ENCODE measurements at places on chromosomes 3 and 15. TPM values are rescaled to one million over a fixed set of nuclear protein-coding genes. Genes with fewer than 3 reads are reported as not detected.
A peak's percentile ranks its signal among the peaks of the same experiment; 100 is the strongest.

DNA sequence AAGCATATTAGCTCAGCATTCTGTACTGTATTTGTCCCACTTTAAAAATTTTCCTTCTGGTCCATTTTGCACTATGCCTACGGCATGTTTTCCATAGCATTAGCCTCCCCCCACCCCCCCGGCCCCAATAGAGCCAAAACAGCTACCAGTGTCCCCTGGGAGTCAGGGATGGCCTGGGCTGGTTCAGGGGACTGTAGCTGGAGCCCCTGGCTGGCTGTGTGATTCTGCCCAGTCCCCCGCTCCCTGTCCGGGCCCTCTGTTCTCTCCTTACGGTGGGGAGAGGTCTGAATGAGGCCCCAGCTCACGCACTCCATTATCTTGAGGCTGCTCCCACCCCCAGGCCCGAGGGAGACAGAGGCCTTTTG, 70.1 kb downstream of the KLF15 start:
- H3K27ac ChIP-seq = peak overlapping the region; percentile 42
- no peak for DNase-seq
- H3K4me1 ChIP-seq = peaks cover 25% of the 10 kb centered on the region
- H3K27me3 ChIP-seq = peaks cover 19% of the 10 kb centered on the region

DNA sequence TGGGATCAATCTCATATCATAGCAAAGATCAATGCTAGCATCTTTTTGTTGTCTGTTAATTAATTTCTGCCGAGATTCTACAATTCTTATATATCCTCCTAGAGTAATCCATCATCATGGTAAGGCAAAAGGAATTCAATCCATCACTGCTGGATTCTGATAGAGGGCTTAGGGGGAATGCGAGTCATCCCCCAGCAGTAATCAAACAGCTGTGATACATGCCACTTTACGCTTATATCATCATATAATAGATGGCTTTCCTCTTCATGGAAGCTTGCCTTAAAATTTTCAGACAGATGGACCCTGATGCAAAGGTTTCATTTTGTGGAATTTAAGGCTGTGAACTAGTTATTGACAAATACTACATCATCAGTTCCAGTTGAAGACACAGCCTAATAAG, 645.9 kb downstream of the CADM2 start:
- no peaks in the 10 kb centered on the region for H3K4me1 ChIP-seq
- no peaks in the 10 kb centered on the region for H3K36me3 ChIP-seq
- no peak overlapping the region for H3K4me3 ChIP-seq

GRCh38 chr3:37145611-37146010, 28.8 kb downstream of the LRRFIP2 start:
- no peak for DNase-seq
- peaks cover 40% of the 10 kb centered on the region for H3K36me3 ChIP-seq
- H3K4me1 ChIP-seq = no peaks in the 10 kb centered on the region
- H3K4me3 ChIP-seq = no peak overlapping the region
- no peaks in the 10 kb centered on the region for H3K27me3 ChIP-seq

GRCh38 chr15:88011533-88011932, 245.0 kb downstream of the NTRK3 start:
- H3K27me3 ChIP-seq = peaks cover 9% of the 10 kb centered on the region
- H3K27ac ChIP-seq = no peak overlapping the region
- no peaks in the 10 kb centered on the region for H3K4me1 ChIP-seq
- H3K4me3 ChIP-seq = no peak overlapping the region
- no peaks in the 10 kb centered on the region for H3K36me3 ChIP-seq
- DNase-seq = no peak

DNA sequence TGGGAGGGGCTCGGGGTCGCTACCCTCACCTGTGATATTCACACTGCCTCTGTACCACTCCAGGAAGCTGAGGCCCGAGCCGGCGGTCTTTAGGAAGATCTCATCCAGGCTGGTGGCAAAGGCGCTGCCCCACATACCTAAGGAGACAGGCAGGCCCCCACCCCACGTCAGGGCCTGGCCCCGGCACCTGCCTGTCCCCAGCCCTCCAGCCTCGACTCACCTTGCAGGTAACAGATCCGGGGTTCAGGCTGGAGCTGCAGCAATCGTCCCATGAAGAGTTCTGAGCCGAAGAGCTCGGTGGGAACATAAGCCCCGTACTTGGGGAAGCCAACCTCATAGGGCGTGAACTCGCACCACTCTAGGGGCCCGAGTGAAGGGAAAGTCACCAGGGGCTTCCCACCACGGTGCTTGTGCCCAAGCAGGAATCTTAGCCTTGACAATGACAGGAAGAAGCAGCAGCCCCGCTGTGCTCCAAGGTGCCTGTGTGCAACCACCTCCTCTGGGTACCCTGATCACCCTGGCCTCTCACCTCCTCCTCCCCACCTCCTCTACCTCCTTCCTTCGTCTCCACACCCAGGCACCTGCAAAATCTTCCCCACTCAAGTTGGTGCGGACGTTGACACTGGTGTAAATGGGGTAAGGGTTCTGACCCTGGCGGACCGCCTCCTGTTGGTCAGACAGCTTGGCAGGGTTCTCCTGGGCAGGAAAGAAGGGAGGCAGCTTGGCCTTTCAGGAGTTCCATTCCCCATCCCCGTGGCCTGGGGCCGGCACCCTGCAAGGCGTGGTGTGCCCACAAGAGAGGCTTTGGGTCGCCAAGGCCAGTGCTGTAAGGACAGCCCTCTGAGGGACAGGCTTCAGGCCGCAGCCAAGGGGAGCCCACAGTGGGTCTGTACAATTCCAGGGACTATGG, 10.6 kb downstream of the PLA2G4F start:
- H3K4me1 ChIP-seq = no peaks in the 10 kb centered on the region
- H3K36me3 ChIP-seq = no peaks in the 10 kb centered on the region
- H3K4me3 ChIP-seq = no peak overlapping the region

DNA sequence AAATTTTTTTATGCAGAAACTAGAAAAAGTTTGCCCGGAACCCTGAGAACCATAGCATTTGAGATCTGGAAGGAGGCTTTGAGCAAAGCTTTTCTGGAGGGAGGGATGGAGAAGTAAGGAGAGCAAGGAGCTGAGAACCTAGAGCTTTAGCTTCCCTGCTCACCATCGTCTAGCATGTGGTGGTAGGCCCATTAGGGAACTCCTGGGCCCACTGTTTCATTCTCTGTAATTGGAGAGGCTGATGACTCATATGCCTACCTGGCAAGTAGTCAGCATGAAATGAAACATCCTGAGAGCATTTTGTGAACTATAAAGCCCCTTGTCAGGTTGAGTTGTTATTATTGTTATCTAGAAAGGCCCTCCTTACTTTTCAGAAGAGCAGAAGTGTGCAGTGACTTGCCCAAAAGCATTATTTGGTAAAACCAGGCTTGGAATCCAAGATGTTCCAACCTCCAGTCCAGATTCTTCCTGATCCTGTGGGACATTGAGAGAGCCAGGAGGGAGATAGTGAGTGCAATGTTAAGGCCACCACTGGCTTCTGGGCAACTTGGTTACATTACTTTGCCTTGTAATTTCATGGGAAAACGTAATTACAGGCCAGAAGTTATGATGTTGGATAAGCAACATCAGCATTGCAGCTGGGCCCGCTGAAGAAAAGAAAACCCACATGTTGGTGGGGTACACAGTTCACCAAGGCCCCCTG, 104.5 kb upstream of the BFSP2 start:
- no peak overlapping the region for H3K4me3 ChIP-seq
- peak; percentile 59 for DNase-seq
- no peaks in the 10 kb centered on the region for H3K27me3 ChIP-seq
- H3K27ac ChIP-seq = no peak overlapping the region

GRCh38 chr3:23800731-23801130, 5.0 kb upstream of the UBE2E1 start:
- H3K4me3 ChIP-seq = no peak overlapping the region
- DNase-seq = no peak
- no peaks in the 10 kb centered on the region for H3K4me1 ChIP-seq
- no peaks in the 10 kb centered on the region for H3K36me3 ChIP-seq

DNA sequence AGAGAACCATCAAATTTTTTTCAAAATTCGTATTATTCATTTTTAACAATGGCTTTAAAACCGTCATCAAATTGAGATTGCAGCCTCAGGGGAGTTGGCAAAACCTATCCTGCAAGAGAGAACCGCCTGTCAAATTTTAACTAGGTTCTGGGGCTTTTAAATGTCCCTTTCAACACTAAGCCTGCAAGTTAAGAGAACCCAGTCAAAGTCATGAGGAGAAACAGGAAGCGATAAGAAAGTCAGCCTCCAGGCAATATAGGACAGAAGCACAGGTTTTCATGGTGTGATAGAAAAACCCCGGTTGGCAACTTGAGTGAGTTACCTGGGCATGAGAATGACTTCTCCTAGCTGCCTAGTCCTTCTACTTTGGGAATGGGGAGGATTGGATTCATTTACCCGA, 59.8 kb downstream of the CPNE4 start:
- no peak overlapping the region for H3K27ac ChIP-seq
- H3K4me1 ChIP-seq = peaks cover under 1% of the 10 kb centered on the region
- H3K27me3 ChIP-seq = no peaks in the 10 kb centered on the region

DNA sequence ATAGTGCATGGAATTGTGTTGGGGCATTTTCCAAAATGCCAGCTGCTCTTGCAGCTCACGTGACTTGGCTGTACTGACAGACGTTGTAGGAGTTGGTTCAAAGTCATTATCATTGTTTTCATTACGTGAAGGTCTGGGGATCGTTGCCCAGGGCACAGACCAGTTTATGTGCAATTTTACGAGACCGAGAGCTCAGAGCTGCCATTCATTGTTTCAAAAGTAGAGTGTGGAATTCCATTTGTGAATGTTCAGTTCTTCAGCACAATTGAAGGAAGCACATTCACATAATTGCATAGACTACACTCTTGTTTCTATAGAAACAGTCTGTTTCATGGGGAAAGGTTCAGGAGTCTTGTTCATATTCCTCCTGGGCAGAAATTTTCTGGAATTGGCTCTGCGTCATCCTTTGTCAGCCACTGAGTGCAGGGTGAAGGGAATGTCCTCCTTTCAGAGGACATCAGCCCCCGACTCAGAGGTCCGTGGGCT, 54.5 kb downstream of the GABRG3 start:
- peaks cover 3% of the 10 kb centered on the region for H3K4me1 ChIP-seq
- H3K27ac ChIP-seq = peak overlapping the region; percentile 88
- no peak overlapping the region for H3K4me3 ChIP-seq
- H3K36me3 ChIP-seq = no peaks in the 10 kb centered on the region
- H3K27me3 ChIP-seq = no peaks in the 10 kb centered on the region
- no peak for DNase-seq

DNA sequence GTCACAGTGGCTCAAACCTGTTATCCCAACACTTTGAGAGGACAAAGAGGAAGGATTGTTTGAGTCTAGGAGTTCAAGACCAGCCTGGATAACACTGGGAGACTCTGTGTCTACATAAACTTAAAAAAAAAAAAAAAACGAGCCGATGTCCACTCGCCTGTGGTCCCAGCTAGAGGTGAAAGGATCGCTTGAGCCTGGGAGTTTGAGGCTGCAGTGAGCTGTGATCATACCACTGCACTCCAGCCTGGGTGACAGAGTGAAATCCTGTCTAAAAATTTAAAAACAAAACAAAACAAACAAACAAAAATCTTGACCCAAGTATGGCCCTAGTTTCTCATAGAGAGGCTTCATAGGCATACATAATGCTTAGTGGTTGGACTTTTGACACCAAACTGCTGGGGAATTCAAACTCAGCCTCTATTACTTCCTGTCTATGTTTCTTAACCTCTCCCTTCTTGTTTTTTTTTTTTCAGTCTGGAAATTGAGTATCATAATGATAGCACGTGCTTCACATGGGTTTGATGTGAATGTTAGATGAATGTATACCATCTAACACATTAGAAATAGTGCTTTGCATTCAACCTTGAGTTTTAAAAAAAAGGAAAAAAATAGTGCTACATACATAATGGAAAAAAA, 46.4 kb upstream of the CAPN7 start:
- H3K4me1 ChIP-seq = no peaks in the 10 kb centered on the region
- DNase-seq = no peak
- H3K4me3 ChIP-seq = no peak overlapping the region

TRPC1 gene
- 24.3 TPM for total RNA-seq

GPD1L gene
- total RNA-seq = 1.5 TPM

THSD4 gene
- total RNA-seq = 5.4 TPM

WDR93 gene
- 0.36 TPM for total RNA-seq

- H3K27me3 ChIP-seq = no peaks in the 10 kb centered on the region
- H3K36me3 ChIP-seq = no peaks in the 10 kb centered on the region
- H3K4me1 ChIP-seq = no peaks in the 10 kb centered on the region
- no peak overlapping the region for H3K27ac ChIP-seq
- H3K4me3 ChIP-seq = no peak overlapping the region
Measured at GRCh38 chr3:101902041-101902440, 52.7 kb downstream of the NFKBIZ start.

- H3K4me1 ChIP-seq = peaks cover 18% of the 10 kb centered on the region
- no peak overlapping the region for H3K27ac ChIP-seq
Measured at GRCh38 chr3:37987315-37987697, 3.3 kb upstream of the VILL start.

GRCh38 chr3:52784931-52785590, 7.7 kb downstream of the ITIH1 start:
- H3K36me3 ChIP-seq = no peaks in the 10 kb centered on the region
- no peak overlapping the region for H3K27ac ChIP-seq
- peak; percentile 26 for DNase-seq
- no peaks in the 10 kb centered on the region for H3K4me1 ChIP-seq
- H3K4me3 ChIP-seq = no peak overlapping the region

ARHGEF26 gene
- 5.4 TPM for total RNA-seq

- no peak for DNase-seq
- H3K4me1 ChIP-seq = no peaks in the 10 kb centered on the region
- H3K27ac ChIP-seq = no peak overlapping the region
- no peak overlapping the region for H3K4me3 ChIP-seq
Measured at GRCh38 chr3:154176036-154176435, 54.8 kb downstream of the ARHGEF26 start.

GRCh38 chr3:136209921-136210320, 13.8 kb upstream of the MSL2 start:
- no peak overlapping the region for H3K4me3 ChIP-seq
- H3K4me1 ChIP-seq = no peaks in the 10 kb centered on the region
- no peaks in the 10 kb centered on the region for H3K36me3 ChIP-seq

DNA sequence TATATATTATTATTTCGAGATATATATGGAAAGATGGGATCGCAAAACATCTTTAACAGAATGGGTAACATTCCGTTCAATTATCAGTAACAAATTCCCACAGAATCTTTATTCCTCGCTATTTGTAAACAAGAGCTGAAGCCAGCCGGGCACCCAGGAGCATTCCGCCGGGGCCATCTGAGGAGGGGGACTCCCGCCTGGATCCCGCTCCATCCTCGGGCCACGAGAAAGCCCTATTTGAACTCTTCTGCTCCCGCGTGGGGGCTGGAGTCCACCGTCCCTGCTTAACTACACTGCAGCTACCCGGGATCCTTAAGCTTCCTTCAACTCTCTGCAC, 687 bp downstream of the GPR176 start:
- H3K4me1 ChIP-seq = no peaks in the 10 kb centered on the region
- H3K27me3 ChIP-seq = peaks cover 25% of the 10 kb centered on the region
- no peak overlapping the region for H3K27ac ChIP-seq
- no peak for DNase-seq

DNA sequence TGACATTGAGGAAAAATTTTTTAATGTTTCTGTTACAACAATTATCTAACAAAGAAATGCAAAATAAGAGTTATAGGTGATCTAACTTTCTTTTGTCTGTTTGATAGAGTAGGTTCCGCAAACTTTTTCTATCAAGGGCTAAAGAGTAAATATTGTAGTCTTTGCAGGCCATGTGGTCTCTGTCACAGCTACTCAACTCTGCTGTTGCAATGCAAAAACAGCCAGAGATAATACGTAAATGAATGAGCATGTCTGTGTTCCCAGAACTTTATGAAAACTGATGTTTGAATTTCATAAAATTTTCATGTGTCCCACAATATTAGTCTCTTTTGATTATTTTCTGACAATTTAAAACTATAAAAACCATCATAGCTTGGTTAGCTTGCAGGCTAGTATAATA, 73.3 kb downstream of the SLC24A1 start:
- no peaks in the 10 kb centered on the region for H3K27me3 ChIP-seq
- no peaks in the 10 kb centered on the region for H3K4me1 ChIP-seq
- no peak for DNase-seq
- H3K4me3 ChIP-seq = no peak overlapping the region
- no peaks in the 10 kb centered on the region for H3K36me3 ChIP-seq
- H3K27ac ChIP-seq = no peak overlapping the region

All from endodermal cell (in vitro differentiated cells).